ENCODE measurements at places on chromosomes 6 and 20.

DNA sequence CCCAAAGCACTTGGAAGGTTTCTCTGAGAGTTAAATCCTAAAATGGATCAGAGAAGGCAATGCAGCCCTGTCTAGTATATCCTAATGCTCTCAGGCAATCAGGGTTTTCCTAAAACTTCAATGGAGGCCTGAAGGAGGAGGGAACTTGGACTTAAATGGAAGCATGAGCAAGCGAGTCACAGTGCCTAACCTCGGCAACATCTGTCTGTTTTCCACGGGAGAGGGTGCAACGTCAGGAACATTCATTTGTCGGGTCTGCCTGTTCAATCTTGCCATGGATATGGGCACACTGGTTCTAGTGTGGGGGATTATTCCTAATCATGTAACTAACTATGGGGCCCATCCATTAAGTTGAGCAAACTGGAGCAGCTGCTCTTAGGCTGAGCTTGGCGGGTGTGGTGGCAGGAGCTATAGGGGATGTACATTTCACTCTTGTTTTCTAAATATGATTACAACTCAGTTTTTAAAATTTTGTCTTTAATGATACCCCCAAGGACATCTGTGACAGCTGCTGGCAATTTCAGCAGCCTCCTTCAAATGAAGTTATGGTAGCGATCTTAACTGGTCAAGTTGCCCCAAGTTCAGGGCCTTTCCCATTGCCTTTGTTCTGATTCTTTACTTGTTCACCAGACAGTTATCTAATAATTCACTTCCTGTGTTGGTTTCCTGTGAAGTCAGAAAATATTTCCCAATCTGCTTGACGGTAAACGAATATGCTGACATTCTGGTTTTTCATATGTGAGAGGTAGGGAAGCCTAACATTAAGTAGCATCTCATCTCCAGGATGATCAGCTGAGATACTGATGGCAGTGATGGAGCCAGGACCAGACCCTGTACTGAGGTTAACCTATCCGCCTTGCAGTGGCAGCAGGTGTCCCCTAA lies 21.6 kb downstream of the DSE start:
- DNase-seq, result no peak

DNA sequence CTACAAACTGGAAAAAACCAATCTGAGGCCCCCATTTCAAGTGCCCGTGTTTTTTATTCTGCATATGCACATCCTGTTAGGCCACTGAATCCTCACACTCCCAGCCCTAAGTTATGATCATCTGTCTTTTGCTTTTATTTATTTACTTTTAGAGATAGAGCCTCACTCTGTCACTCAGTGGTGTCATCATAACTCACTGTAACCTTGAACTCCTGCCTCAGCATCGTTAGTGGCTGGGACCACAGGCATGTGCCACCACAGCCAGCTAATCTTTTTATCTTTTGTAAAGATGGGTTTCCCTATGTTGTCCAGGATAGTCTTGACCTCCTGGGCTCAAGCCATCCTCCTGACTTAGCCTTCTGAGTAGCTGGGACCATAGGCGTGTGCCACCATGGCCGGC lies 29.6 kb upstream of the CLDN20 start:
- DNase-seq, result no peak

DNA sequence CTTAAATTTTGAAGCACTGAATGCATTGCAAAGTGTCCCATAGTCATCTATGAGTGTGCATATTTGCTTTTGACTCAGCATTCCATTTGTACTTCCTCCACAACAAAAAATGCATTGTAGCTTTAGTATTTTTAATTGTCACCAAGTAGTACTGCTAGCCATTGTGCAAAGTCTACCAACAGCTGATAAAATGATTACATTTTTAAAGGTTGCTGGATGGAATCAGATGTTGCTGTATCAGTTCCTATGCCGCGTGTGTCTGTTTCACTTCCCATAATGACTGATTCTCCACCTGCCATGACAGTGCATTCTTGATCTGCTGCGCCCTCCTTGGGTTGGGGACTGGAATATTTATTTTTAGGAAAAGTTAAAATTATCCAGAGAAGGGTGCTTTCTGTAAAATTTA lies 41.2 kb downstream of the SLX4IP start:
- no peak for DNase-seq

- DNase-seq, result no peak
These were observed 346.3 kb downstream of the BMP2 start for GRCh38 chr20:7113577-7114466.

DNA sequence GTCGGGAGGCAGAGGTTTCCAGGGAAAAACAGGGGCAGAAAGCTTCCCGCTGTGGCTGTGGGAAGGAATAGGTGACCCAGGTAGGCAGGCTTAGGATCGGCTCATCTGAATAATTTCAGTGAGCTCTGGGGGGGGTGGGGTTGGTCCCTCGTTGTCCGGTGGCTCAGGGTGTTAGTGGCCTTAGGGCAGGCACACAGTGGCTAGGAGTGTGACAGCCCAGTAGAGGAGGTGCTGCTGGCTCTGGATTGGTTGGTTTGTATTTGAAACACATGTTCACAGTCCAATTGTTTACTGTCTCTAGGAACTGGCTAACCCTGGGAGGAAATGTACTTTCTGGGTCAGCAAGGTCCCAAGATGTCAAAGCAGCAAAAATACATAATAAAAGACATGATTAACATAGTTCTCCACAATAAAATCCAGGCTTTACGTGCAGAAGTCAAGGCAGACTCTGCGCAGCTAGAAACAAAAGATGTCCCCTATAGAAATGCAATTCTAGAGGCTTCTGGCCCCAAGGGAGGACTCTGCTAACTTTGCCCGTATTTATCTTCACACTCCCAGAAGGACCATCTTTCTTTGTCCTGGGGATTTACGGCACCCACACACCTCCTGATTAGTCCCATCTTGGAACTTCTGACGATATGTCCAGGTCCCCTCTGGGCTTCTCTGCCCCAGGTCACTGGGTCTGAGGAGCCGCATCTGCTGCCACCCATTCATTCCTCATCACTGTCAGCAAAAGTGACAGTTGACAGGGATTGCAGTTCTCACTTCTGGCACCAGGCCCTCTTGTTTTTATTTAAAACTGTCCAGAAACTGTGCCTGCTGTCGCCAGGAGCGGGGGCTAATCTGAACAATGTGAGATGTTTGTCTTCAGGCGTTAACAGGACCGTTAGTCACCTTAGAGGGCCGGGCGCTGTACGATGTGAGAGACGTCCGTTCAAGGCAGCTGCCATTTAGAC lies 18.7 kb downstream of the MOCS3 start:
- DNase-seq, result no peak

- no peak for DNase-seq
These were observed 59.6 kb upstream of the NXT1 start for GRCh38 chr20:23290761-23291574.

GRCh38 chr6:15877231-15877630 lies 214.4 kb upstream of the DTNBP1 start:
- no peak for DNase-seq

DNA sequence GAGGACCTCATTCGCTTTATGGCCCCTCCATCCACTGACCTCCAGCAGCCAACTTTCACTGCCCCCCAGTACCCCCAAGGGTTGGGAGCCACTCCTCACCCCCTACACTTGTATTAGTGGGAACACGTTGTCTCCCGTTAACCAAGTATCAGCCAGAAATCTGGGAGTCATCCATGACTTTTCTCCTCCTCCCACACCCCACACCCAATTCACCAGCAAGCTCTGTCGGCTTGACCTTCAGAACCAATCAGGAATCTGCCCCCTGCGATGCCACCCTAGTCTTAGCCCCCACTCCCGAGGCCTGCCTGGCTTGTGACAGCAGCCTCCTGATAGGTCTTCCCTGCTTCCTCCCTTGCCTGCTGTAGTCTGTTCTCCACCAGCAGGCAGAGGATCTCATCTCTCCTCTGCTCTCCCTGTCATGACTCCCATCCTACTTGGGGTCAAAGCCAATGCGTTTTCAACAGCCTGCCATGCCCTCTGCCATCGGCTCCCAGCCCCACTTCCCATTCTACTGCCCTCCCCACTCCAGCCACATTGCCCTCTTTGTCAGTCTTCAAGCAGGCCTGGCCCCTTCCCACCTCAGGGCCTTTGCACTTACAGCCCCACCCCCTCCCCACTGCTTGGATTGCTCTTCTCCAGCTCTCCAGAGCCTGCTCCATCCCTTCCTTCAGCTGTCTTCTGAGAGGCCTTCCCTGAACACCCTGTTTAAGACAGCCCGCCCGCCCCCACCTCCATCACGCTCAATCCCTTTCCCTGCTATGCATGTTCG lies 19.4 kb downstream of the MDGA1 start:
- DNase-seq, result no peak

GRCh38 chr6:11436508-11437096 lies 100.9 kb upstream of the TMEM170B start:
- no peak for DNase-seq

- DNase-seq, result no peak
These were observed 61.8 kb downstream of the LMBRD1 start for GRCh38 chr6:69735027-69735426.

Measured in activated T-cell treated with anti-CD3 and anti-CD28 coated beads, Interleukin-2, amount 50 U/mL, for 48 hours (primary cell).